A549 treated with AZD2906 at 1 μM for 4 hours (cell line): ENCODE measurements at places on chromosomes 12 and 14. TPM values are rescaled to one million over a fixed set of nuclear protein-coding genes. Genes with fewer than 3 reads are reported as not detected.

Gene KRT82
- not detected in 5 replicates for total RNA-seq

Gene RAPGEF3
- 0.52 to 0.63 TPM (median 0.55 TPM) in 5 replicates for total RNA-seq

Gene OTOGL
- 0.02 TPM in 1 of 5 replicates, not detected in the others for total RNA-seq

Gene REP15
- total RNA-seq = 0.14 to 0.52 TPM (median 0.30 TPM) in 5 replicates

Gene ERBB3
- total RNA-seq = 0.98 to 2.4 TPM (median 1.1 TPM) in 5 replicates

Gene HNF1A
- total RNA-seq = 3.6 to 4.9 TPM (median 4.6 TPM) in 5 replicates

Gene OTX2
- total RNA-seq = not detected in 5 replicates

Gene POU6F1
- 0.99 to 1.8 TPM (median 1.6 TPM) in 5 replicates for total RNA-seq

Gene SYT10
- not detected in 5 replicates for total RNA-seq

Gene NKX2-1
- total RNA-seq = 0.03 to 0.07 TPM (median 0.06 TPM) in 4 of 5 replicates, not detected in the other
